ENCODE measurements at places on chromosomes 3 and 15. TPM values are rescaled to one million over a fixed set of nuclear protein-coding genes. Genes with fewer than 3 reads are reported as not detected.

- peaks cover 3% of the 10 kb centered on the region for H3K27me3 ChIP-seq
- no peak overlapping the region for H3K27ac ChIP-seq
These were observed 766.8 kb downstream of the TBL1XR1 start for GRCh38 chr3:176430244-176431037.

The UPK1B gene
- total RNA-seq = not detected

DNA sequence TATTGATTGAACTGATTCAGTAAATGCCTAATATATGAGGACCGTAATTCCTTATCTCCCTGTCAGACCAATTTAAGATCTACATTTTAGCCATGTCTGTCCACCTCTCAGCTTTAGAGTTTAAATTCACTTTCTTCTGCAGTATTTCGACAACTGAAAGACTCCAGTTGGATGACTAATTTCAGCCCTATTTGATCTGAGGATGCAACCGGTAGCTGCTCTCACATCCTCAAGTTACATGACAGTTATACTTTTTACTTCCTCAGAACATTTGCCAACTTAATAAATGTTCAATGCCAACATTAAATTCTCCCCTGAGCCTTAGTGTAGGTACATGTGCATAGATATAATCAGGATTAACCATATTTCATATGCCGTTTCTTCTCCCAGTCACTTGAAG is 2.5 kb upstream of the HHLA2 start:
- no peak overlapping the region for H3K4me3 ChIP-seq
- no peaks in the 10 kb centered on the region for H3K4me1 ChIP-seq
- no peaks in the 10 kb centered on the region for H3K36me3 ChIP-seq
- no peak for DNase-seq
- no peak overlapping the region for H3K27ac ChIP-seq

The CNTN3 gene
- total RNA-seq = not detected

- H3K4me3 ChIP-seq = no peak overlapping the region
- H3K27ac ChIP-seq = peak overlapping the region; percentile 42
- peaks cover 38% of the 10 kb centered on the region for H3K4me1 ChIP-seq
- DNase-seq = peak; percentile 55
- no peaks in the 10 kb centered on the region for H3K27me3 ChIP-seq
These were observed 258.2 kb upstream of the STT3B start for GRCh38 chr3:31274326-31275024.

The AAGAB gene
- total RNA-seq = 42.6 TPM

The CIB1 gene
- total RNA-seq = 58.3 TPM
